ENCODE measurements at places on chromosomes 4 and X.

DNA sequence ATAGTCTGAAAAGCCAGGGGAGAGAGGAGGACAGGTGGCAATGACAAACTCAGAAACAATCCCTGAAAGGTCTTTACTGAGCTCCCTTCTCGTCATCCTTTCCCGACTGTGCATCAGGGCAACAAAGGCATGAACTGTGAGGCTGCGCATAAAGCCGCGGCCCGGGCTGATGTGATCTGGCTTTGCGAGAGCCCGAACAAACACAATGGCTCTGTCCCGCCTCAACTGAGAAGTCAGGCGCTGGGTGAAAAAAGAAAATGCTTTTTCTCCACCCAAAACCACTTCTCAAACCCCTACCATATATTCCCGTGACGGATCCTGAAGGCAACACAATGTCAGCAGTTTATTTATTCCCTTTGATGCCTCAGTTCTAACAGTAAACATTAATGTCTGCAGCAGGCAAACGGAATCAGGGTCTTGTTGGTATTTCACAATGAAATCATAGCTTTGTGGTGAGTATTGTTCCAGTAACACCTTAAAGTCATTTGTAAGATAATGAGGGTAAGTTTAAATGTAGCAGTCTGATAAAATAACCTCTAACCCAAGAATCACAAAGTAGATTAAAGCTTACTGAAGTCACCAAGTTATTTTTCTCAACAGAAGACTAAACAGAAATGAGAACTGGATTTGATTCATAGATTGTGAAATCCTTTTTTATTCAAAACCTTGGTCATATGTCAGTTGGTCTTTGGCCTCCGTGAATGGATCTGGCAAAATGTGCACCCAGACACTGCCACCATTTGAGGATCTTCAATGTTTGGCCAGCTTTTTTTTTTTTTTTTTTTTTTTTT lies 67.4 kb downstream of the APBB2 start:
- no peak for DNase-seq

DNA sequence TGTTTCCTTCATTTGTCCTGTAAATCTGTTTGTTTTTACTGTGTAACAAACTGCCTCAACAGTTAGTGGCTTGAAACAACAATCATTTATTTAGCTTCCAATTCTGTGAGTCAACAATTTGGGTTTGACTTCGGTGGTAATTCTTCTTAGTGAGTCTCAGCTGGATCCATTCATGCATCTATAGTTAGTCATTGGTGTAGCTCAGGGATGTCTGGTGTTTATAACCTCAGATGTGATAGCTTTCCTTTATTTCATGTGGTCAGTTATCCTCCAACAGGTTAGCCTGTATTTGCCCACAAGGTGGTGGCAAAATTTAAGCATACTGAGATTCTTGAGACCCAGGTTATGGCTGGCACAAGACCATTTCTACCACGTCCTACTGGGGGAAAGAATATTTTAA lies 1267.2 kb downstream of the RAPGEF2 start:
- no peak for DNase-seq

- DNase-seq = no peak
Observed at GRCh38 chrX:40950546-40950945, 134.7 kb upstream of the USP9X start.

DNA sequence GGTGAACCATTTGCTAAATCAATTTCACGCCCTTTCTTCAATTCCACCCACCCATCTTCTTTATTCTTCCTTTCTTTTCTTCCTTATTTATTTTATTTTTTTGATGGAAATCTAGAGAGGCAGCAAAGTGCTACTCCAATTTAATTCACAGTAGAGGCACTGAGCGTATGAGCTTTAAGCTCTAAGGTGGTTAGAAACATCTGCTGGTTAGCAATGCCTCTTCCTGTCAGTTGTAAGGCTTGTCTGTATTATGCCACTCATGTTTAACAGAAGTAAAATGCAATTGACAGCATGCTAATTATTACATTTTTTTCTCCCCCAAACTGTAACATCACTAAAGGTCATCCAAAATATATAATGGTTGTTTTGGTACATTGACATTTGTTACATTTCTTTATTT lies 103.8 kb downstream of the EPHA5 start:
- no peak for DNase-seq

DNA sequence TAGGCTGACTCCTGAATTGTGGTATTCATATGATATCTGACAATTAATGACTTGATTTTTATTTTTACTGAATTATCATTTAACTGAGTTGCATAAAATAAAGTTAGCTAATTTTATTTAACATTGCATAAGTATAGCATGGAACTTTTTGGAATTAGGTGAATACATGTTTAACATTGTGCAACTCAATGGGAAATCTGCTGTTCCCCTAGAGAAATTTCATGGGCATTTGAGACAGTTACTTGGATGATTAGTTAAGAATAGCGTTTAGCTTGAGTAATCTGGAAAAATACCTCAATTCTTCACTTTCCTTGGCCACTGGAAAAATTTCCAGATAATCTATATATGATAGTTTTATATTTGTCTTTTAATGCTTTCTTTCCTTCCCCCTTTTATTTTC lies 42.5 kb downstream of the NPNT start:
- DNase-seq = no peak

GRCh38 chrX:116276261-116276660 lies 105.7 kb downstream of the AGTR2 start:
- DNase-seq = no peak

- DNase-seq = peak; percentile 4
Observed at GRCh38 chr4:88522702-88523324, 763 bp downstream of the PYURF start.

DNA sequence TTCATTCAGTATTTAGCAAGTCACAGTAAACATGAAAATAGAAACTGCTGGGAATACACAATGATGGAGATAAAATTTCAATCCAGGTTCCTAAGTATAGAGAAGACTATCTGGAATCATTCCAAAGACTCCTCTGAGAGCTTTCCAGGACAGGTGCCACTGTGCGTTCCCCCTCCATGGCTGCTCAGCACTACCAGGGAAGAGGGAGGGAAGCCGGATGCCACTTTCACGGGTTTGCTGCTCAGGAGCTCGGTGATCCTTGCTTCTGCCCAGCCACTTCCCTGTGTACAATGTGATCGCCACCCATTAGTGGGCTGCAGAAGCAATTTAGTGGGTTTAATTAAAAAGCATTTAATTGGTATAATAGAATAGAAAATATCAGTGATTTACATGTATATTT lies 94.5 kb downstream of the FNIP2 start:
- DNase-seq = no peak

GRCh38 chr4:112771-113170 lies 11.5 kb upstream of the ZNF718 start:
- no peak for DNase-seq

GRCh38 chr4:7857238-7857701 lies 82.4 kb downstream of the AFAP1 start:
- DNase-seq = no peak

- no peak for DNase-seq
Observed at GRCh38 chr4:37320513-37321235, 76.1 kb downstream of the NWD2 start.

DNA sequence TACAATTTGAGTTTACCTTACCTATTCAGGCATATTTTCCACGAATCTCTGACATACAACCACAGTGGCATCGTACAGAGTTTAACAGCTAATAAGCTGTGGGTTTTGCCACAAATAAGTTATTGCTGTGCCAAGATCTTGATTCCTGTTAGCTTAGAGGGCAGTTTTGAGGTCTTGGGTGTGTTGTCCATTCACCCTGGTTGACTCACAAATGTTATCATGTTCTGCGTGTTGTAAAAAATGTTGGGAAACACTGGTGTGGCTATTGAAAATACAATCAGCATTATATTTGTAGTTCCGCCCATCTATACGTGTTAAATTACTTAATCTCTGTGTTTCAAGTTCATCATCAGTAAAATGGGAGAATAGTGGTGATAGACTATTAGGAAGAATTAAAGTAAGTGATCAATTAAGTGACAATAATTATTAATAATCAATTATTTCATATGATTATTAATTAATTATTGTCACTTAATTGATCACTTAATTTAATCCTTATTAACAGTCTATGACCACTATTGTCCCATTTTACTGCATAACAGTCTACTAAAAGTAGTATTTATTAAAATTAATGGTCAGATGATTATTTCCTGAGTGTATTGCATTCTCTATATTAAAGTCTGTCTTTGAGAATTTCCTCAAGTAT lies 96.3 kb downstream of the TMA16 start:
- no peak for DNase-seq

- DNase-seq = no peak
Observed at GRCh38 chrX:12329476-12329875, 191.2 kb downstream of the FRMPD4 start.

DNA sequence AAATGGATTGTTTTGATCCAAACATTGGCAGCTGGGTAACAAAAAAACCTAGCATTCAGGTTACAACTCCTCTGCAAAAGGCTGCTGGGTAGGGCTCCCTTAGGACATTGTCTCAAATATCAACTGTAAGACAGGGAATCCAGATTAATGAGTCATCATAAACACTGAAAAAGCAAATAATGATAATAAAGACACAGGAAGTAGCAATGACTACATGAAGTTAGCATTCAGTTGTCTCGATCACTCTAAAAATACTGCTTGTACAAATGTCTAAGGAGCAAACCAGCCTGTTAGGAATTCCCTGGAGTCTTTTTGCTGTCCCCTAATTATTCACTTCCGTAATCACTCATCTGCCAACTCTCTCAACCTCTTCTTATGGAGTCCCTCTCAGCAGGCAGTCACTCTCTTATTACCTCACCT lies 259.2 kb downstream of the GPC3 start:
- DNase-seq = no peak
